Caki2 (cell line): ENCODE measurements at places on chromosomes 1 and 21.

DNA sequence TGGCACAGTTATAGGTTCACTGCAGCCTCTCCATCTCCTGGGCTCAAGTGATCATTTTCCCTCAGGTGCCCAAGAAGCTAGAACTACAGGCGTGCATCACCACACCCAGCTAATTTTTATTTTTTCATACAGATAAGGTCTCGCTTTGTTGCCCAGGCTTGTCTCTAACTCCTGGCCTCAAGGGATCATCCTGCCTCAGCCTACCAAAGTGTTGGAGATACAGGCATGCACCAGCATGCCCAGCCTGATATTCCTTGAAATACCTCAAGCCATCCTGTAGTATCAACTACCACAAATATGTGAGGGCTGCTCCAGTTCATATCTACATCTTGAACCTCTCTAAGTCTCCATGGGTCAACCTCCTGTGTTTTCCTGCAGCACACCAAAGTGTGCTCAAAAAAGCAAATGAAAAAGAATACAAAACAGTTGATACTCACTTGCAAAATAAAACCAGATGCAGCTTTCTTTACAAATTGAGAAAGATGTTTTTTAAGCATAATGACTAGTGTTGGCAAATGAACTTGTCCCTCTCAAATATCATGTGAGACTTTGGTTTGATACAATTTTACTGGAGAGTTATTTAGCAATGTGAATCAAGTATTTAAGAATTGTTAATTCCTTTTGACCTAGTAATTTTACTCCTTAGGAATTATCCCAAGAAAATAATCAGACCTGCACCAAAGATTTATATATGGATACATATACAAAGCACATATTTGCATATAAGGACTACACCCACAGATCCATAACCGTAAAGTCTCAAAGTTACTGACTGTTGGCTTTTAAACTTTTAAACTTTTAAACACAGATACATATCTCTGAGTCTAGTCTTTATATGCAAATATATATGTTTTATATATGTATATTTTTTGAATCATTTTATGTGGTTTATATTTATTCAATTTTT lies 197.7 kb downstream of the NRIP1 start:
- no peak for DNase-seq

DNA sequence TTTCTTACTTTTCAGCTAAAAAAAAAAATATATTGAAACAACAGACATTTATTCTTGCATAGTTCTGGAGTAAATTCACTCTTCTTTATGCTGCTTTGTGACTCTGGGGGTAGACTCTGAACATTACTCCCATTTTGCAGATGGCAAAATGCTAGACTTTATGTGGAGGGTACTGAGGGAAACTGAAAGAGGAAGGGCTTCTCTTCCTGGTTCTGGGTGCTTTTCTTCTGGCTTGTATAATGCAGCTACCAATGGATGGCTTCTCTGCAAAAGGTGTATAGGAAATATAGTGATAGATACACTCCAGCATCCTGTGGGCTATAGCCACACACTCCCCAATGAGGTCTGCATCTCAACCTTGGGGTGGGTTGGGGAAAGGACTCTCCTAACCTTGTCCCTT lies 19.7 kb upstream of the ZBTB40 start:
- DNase-seq = no peak

DNA sequence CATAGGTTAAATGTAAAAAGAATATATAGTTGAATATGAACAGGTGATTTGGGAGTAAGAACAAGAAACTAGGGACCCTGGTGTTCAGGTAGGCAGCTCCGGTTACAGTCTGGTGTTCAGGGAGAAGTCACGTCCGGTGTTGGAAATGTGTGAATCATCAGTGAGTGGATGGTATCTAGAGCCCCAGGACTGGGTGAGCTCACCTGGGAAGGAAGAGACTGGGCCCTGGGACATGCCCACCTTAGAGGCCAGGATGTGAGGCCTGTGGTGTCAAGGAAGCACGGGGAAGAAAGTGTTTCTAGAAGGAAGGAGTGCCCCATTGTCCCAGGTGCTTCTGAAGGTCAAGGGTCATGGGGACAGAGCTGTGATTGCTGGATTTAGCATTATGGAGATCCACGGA lies 1.5 kb upstream of the GJB3 start:
- DNase-seq = no peak

DNA sequence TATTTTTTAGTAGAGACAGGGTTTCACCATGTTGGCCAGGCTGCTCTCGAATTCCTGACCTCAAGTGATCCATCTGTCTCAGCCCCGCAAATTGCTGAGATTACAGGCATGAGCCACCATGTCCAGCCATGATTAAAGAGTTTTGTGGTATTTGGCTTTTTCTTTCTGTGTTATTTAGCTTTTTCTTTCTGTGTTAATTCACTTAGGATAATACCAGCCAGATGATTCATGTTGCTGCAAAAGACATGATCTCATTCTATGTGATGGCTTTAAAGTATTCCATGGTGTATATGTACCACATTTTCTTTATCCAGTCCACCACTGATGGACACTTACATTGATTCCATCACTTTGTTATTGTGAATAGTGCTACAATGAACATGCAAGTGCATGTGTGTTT lies 1135.2 kb downstream of the AMY1C start:
- no peak for DNase-seq

- DNase-seq = no peak
Measured at GRCh38 chr1:72466376-72466775, 184.0 kb upstream of the NEGR1 start.

- DNase-seq = peak; percentile 21
Measured at GRCh38 chr1:31872658-31873636, 57.1 kb upstream of the SPOCD1 start.

DNA sequence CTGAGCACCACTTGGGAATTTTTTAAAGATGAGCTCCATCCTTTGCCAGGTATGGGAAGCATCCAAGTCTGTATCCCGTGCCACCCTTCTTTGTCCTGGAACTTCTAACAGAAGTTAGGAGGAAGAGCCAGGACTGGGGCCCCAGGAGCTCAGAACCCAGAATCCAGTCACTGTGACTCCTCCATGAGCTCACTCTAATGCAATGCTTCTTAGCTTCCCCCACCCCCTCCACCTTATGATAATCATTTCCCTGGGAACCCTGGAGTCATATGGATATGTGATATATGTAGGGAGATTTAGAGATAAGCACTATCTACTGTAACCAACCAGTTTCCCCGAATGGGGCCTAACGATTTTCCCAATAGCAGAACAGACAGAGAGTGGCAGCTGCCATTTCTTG lies 758 bp upstream of the SPRR5 start:
- DNase-seq = no peak

DNA sequence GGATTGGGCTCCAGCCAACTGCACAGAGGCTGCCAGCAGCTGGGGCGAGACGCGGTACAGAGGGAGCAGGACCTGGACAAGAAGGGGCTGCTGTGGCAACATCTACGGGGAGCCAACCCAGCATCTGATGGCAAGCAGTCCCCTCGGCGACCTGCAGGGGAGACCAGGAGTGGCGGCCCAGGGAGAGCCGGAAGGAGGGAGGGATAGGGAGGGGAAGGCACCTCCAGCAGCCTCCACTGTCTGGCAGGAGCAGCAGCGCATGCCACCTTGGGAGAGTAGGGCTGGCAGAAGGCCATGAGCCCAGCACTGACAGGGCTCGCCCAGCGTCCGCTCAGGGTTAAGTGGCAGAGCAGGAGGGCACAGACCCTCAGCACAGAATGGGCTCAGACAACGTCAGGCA lies 17.3 kb downstream of the CHD5 start:
- DNase-seq = no peak

DNA sequence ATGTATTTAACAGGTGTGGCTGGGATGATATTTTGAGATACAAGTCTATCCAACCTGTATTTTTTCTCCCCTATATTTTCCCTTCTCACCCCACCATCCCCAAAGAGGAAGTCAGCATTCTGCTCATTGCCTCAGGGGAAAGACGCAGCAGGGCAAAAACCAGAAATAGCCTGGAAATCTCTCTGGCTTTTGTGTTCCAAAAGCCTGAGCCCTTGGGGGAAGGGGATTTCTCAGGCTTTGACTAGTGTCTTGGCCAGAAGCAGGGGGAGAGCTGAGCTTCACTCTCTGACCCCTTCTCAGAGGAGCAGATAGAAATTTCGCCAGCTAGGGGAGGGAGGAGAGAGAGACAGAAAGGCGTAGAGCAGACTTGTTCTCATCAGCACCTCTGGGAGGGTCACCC lies 244.7 kb downstream of the RRAGC start:
- no peak for DNase-seq

GRCh38 chr1:110324667-110325066 lies 14.5 kb upstream of the RBM15 start:
- DNase-seq = no peak

DNA sequence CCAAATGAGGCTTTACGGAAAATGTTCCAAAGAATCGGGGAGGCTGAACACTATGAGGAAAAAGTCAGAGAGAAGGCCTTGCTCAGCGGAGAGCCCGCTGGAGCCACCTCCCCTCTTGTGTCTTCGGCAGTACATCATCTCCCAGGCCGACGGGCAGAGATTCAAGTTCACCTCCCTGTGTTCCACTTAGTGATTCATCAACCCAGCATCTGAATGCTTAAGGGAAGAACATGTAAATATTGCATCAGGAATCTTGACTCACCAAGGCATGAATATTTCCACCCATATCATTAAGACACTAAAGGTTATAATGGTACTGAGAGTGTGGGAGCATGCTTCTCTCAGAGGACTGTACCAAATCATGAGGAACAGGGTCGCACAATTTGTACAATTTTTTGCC lies 172.5 kb downstream of the ST6GALNAC5 start:
- DNase-seq = peak; percentile 62

DNA sequence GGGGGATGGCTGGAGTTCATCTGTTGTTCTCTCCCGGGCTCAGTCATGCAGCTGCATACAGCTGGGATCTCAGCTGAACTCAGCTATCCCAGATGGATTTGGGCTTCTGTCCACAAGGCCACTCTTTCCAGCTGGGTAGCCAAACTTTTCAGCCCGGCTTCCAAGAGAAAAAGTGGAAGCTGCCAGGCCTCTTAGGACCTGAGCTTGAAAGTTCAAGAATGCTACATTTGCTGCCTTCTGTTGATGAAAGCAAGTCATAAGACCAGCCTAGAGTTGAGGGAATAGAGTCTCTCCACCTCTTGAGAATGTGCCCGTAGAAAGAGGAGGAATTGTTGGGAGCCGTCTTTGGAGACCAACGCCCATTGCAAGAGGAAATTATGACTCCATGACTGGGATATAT lies 95.3 kb downstream of the C1orf21 start:
- DNase-seq = no peak

GRCh38 chr1:221696718-221697461 lies 45.0 kb downstream of the DUSP10 start:
- DNase-seq = no peak

GRCh38 chr1:94805912-94806311 lies 14.2 kb upstream of the SLC44A3 start:
- peak; percentile 6 for DNase-seq

- DNase-seq = no peak
Measured at GRCh38 chr21:31786164-31786920, 54.4 kb upstream of the SCAF4 start.

GRCh38 chr1:151822404-151822803 lies 9.2 kb downstream of the RORC start:
- no peak for DNase-seq

- no peak for DNase-seq
Measured at GRCh38 chr1:162690672-162691434, 58.6 kb downstream of the DDR2 start.
